ENCODE measurements at places on chromosomes 7 and 10.

DNA sequence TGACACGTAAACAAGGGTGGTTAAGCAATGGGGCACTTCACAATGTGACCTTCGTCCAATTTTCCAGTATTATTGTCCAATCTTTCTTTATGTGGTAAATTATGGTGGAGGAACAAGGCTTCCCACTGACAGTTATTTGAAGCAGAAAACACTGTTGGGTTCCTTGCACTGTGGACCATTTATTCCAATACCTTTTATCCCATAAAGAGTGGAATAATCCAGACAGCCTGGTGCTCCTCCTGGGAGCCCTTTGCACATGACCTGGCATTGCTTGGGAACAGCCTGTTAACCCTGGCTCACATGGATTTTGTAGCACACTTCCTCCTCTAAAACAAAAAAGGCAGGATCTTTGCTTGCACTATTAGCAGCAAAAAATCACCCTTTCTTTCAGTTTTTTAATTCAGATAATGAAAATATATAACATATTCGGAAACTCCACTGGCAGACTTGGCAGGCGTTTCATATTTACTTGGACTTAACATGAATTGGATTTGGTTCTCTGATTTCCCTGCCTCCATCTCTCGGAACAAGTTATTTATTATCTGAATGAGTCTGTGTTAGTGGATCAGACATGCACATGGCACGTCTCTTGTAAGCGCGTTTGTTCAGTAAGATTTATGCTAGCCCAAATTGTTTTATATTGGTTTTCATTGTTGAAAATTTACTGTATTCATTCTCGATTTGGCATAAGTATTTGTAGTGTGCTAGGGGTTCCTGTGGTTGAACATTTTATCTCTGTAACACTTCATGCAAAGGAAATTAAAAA, 59.3 kb downstream of the BMPER start:
- DNase-seq: no peak

GRCh38 chr10:1044964-1045363, 4.0 kb downstream of the IDI1 start:
- DNase-seq: no peak

DNA sequence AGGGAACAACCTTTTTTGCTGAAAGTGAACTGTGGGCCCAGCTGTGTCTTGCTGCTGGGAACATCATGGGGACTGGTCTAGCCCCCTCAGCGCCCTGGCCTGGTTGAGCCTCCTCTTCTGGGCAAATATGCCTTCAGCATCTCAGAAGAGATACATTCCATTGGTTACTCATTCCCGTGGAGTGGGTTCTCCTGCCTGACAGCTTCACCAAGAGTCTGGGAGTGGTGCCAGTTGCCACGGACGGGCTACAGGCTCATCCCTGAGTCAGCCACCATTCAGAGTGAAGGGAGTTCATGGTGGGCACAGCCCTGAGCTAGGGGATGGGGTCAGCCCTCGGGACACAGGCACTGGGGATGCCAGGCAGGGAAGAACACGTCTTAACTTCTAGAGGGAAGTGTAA, 81.9 kb downstream of the RAMP3 start:
- no peak for DNase-seq

DNA sequence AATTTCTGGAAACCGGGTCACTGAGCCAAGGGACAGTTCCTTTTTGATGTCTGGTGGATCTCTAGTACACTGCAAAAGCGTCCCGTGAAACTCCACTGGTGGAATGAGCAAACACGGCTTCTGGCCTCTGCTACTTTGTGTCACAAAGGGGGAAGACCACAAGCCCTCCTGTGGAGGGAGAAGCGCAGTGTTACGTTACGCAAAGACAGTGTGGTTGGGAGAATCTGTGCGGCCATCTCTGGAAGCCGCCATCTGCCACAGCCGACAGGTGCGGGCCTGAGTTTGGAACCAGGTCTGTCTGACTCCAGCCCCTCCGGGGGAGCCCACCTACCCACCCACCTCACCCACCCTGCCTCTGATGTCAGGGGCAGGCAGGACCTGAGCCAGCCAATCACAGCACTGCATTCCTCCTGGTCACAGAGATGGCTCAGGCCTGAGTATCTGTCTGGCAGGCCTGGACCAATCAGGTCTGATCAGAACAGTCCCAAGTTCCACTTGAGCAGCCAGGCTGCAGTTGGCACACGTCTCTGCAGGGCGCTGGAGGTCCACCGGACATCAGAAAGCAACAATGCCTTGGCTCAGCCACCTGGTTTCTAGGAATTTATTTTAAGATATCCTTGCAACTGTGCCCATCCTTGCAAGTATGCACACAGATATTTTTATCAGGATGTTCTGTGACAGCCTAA, 3.0 kb upstream of the CYP2W1 start:
- DNase-seq: no peak

DNA sequence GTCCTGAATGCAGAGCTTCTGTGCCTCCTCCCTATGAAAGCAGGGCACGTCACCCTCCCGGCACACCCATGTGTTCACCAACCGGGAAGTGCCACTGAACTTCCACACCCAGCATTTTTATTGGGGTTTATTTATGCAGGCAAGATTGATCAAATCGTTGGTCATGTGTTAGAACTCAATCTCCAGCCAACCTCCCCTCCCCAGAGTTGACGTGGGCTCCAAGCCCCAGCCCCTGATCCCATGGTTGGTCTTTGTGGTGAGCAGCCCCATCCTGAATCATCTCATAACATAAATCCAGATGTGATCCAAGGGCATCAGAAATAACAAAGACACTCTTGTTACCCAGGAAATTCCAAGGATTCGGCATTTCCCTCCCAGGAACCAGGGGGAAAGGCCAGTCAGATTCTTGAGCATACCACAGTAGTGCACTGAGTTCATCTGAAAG, 151.2 kb downstream of the TPST1 start:
- DNase-seq: no peak

- DNase-seq: no peak
Measured at GRCh38 chr7:108808549-108809266, 239.0 kb downstream of the DNAJB9 start.

DNA sequence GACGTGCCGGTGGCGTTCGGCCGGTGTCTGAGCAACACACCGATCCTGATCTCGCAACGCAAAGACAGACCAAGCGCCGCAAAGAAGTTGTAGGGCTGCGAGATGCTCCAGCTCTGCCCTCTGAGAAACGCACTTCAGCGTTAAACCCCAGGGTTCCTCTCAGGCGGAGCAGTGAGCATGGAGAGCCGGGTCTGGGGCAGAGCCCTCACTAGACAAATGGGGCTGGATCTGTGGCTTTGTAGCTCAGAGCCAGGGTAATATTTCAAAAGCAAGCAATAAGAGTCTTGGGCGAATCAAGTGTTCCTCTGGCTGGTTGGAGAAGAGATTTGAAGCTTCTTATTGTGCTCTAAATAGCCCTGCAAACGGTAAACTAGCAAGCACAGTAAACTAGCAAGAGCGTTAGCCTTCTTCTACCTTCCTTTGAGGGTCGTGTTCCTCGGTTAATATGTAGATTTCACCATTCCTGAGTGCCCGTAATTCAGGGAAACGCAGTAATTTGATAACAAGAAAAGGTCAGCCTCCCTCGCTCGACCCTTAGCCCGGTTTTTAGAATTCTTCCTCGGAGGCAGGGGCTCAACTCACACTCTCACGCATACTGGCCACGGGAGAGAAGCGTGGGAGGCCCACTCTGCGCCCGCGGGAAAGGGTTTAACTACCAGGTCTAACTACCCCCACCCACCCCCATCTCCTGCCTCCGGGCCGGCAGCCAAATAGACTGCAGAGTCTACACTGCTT, 6.7 kb downstream of the SKAP2 start:
- DNase-seq: no peak
